ENCODE measurements at places on chromosomes 1 and 21. TPM values are rescaled to one million over a fixed set of nuclear protein-coding genes. Genes with fewer than 3 reads are reported as not detected.

Gene RIMKLA
- total RNA-seq, result not detected

DNA sequence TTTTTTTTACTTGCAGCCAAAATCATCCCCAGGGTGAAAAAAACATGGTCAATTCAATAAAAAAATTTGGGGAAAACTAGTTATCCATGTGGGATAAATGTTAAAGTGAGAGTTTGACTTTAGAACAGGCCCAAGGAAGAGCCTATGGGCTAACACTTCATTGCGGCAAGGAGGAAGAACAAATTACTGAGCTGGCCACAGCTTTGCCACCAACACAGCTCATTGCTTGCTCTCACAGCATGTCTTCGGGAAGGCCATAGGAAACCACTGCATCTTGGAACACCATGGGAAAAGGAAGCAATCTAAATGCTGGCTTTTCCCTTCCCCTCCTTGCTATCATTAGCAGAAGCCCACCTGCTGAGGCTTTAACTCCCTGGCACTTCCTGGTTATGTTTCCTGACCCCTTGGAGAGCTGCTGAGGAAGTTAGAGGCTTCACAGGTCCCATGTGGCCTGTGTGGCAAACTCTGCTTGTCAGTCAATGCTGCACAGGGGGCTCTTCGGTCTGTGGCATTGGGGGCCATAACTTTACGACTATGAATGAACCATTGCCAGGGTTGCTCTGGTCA, 86.0 kb downstream of the SLC25A24 start:
- DNase-seq, result no peak

Gene FMO3
- 0.62 TPM for total RNA-seq

- DNase-seq, result no peak
These were observed 59.2 kb upstream of the SSBP3 start for GRCh38 chr1:54465351-54465811.

GRCh38 chr1:28031173-28031572, 57.2 kb downstream of the EYA3 start:
- DNase-seq, result no peak

DNA sequence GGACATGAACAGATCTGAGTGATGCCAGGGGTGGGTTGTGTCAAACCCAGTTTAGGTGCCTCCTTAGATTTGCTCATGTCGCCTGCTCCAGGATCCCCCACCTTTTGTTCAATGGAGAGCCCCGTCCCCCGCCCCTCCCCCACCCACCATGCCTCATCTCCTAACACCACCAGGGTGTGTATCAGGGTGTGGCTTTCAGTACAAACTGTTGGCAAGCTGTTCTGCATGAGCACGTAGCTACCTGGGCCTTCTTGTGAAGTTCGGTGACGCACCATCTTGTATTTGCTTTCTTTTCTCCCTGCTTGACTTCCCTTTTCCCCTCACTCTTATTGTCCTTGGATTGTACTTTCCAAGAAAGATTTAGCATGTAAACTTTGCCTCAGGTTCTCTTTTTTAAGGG, 94.8 kb downstream of the EBNA1BP2 start:
- DNase-seq, result no peak

Gene SFN
- not detected for total RNA-seq

Gene TSPEAR
- not detected for total RNA-seq

- no peak for DNase-seq
These were observed 34.1 kb downstream of the CFAP74 start for GRCh38 chr1:1969505-1969900.

DNA sequence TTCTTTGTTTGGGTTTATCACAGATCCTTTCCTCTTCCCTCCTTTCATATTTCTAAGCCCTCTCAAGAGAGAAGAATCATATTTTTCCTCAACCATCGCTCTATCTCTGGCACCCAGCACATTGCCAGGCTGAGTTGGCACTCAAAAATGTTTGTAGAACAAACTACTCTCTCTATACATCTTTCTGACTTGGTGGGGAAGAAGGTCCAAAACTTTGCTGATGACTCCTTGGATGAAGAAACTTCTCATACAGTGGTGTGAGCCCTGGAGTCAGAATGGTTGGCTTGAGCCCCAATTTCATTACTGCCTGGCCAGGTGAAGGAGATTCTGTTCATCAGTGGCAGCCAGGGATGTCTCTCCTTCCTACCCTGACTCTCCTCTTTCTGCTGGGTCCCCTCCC, 11.9 kb downstream of the ALX3 start:
- no peak for DNase-seq

- DNase-seq, result no peak
These were observed 14.0 kb downstream of the KDF1 start for GRCh38 chr1:26946270-26946669.

DNA sequence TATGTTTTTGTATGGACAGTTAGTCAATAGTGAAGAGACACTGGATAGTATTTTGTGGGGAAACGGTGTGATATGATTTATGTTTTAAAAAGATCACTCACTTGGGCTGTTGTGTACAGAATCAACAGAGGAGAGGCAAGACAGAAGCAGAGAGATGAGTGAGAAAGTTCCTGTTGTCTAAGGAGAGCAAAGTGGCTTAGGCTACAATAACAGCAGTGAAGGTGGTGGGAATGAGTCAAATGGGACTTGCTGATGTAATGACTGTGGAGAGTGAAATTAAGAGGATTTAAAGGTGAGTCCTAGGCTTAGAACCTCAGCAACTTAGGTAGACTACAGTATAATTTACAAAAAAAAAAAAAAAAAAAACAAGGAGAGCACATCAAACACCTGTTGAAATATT, 169.2 kb upstream of the HP1BP3 start:
- no peak for DNase-seq

DNA sequence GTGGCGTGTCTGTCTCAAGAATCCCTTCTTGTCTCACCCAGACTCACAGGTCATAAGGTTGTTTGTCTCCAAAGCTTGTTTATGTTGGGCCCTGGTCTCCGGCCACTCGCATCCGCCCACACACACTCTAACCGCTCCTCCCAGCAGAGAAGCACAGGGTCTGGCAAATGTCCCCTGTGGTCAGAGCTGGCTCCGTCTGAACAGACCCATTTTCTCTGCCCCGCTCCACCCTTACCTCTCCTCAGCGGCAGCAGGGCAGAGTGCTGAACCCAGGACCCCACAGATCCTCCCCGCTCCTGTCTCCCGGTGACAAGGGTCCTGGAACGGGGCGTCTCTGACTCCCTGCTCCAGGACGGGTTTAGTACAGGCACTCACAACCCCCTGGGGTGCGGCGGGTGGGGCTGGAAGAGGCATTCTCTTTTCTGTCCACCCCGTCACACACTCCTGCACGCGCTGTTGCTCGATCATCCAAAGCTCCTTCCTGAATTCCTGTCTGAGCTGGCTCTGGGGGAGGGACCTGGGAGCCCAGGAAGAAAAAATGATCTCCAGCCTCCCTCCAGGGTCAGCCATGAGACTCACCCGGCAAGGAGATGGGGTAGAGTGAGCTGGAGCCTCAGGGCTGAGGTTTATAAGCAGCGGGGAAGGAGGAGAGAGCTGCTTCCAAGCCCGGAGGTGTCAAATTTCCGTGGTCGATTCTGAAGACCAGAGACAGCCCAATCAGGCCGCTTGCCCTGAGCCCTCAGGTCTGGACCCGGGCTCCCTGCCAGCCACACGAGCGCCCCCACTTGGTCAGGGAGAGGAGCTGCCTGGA, at the start of gene S100A13:
TSS of gene S100A13 (minus strand) at position 602 of the 811 bp plus-strand sequence. CDS start 1,033 bp downstream, outside the sequence.
- peak; percentile 97 for DNase-seq

DNA sequence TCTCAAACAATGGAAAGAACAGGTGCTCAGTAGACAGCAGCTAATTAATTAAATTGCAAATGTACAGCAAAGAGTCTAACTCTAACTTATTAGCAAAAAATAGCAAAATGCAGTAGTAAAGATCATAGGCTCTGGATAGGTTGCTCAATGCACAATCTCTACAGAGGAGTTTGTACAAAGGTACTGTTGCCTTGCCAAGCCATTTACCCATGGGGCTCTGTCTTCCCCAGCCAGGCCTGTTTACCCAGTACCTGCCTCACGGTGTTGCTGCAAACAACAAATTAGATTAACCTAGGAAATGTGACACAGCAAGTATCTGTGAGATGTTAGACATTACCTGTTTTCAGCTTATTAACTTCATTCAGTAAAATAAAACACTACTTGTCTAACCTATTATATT, 222.0 kb downstream of the DENND1B start:
- DNase-seq, result no peak

- DNase-seq, result peak; percentile 34
These were observed 10.6 kb downstream of the APCS start for GRCh38 chr1:159598196-159598595.

- DNase-seq, result peak; percentile 79
These were observed 9.2 kb downstream of the IKBKE start for GRCh38 chr1:206479183-206480125.

Gene CPTP
- total RNA-seq, result 28.9 TPM
